AG04450 (cell line): ENCODE measurements at places on chromosomes 16 and 17.

- DNase-seq = peak; percentile 88
Observed at GRCh38 chr16:10971560-10971961, 27.2 kb downstream of the CLEC16A start.

GRCh38 chr17:14630621-14631020 lies 329.7 kb downstream of the HS3ST3B1 start:
- no peak for DNase-seq

GRCh38 chr17:81685108-81685507 lies 1.3 kb downstream of the HGS start:
- DNase-seq = peak; percentile 23

DNA sequence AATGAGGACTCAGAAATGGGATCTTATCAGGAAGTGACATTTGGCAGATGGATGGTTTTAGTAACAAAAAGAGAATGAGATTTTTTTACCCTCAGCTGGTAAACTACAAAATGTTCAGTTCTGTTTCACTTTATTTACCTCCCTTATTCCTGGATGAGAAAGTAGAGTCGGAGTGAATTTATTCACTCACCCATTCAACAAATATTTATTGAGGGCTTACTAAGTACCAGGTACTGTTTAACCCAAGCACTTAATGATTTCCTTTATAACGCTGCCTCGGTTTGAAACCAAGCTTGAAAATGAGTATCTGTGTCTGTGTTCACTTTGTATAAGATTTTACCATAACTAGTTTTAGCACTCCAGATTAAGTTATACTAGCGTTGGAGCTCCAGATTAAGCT lies 38.1 kb downstream of the CDRT15 start:
- DNase-seq = no peak

DNA sequence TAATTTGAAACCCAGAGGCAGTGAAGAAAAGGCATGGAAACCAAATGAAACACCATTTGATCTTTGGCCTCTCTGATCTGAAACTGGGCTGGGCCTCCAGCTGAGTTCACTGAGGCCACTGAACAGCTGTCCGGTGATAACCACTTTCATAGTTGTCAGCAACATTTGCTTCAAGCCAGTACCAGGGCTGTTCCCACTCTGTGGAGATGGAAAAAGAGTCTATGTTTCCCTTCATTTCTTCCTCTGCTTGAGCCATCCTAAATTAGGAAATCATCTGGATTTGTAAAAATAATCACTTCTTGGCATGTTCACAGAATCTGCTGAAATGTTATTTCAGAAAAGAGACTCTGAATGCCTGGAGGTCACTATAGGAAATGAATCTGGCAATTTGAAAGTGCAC lies 119.3 kb downstream of the STX8 start:
- DNase-seq = no peak

- DNase-seq = no peak
Observed at GRCh38 chr17:3026125-3026855, 37.1 kb downstream of the OR1D5 start.

- DNase-seq = no peak
Observed at GRCh38 chr16:54931120-54932014, 702 bp downstream of the IRX5 start.

- no peak for DNase-seq
Observed at GRCh38 chr16:29862383-29862883, 593 bp downstream of the CDIPT start.

GRCh38 chr16:31143011-31143693 lies 6.7 kb downstream of the PRSS36 start:
- DNase-seq = no peak

- no peak for DNase-seq
Observed at GRCh38 chr17:14121952-14122351, 52.6 kb downstream of the COX10 start.
